ENCODE measurements at places on chromosomes 7 and 10. TPM values are rescaled to one million over a fixed set of nuclear protein-coding genes. Genes with fewer than 3 reads are reported as not detected.

- DNase-seq: peak; percentile 93
Observed at GRCh38 chr10:32957341-32958084, 517 bp downstream of the ITGB1 start.

- no peak for DNase-seq
Observed at GRCh38 chr10:110488332-110488681, 9.4 kb upstream of the DUSP5 start.

- DNase-seq: no peak
Observed at GRCh38 chr7:16431646-16432424, 10.5 kb upstream of the CRPPA start.

- DNase-seq: no peak
Observed at GRCh38 chr10:99761365-99761764, 21.1 kb upstream of the ABCC2 start.

DNA sequence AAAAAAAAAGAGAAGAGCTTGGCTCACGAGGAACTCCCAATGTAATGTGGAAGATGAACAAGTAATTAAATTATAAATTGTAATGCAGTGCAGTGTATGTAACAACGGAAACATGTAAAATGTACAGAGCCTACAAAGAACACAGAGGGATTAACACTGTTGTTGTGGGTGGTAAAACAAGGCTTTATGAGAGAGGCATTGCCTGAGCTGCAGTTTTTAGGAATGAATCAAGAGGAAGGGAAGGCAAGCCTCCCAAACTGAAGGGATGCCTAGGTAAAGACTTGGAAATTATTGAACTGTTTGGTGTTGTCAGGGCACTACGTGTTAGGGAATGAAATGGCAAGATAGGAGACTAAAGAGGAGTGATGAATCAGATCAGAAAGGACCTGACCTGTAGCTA, 213.7 kb downstream of the HTR7 start:
- DNase-seq: no peak

DNA sequence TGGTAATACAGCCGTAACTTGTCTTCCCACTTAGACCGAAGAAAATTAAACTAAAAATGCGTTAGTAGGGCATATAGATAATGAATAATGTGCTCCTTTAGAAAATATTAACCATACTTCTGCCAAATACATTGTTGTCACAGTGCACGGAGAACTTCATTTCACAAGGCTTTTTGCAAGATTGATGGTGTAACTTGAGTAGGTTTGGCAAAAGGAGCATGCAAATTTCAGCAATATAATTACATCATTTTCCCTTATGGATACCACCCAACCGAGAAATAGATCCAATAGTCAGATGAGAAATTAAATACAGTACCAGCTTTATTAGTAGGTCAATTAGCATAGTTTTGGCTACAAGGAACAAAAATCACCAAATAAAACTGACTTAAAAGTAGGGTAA, 792.6 kb upstream of the C7orf33 start:
- DNase-seq: no peak

Gene JAZF1
- 21.2 TPM for total RNA-seq

GRCh38 chr7:94436018-94436604, 41.4 kb downstream of the COL1A2 start:
- no peak for DNase-seq

GRCh38 chr10:5461914-5462840, 37.2 kb downstream of the CALML5 start:
- no peak for DNase-seq

- no peak for DNase-seq
Observed at GRCh38 chr7:85413718-85414117, 226.9 kb upstream of the SEMA3D start.

Gene KNDC1
- total RNA-seq: 0.72 TPM

DNA sequence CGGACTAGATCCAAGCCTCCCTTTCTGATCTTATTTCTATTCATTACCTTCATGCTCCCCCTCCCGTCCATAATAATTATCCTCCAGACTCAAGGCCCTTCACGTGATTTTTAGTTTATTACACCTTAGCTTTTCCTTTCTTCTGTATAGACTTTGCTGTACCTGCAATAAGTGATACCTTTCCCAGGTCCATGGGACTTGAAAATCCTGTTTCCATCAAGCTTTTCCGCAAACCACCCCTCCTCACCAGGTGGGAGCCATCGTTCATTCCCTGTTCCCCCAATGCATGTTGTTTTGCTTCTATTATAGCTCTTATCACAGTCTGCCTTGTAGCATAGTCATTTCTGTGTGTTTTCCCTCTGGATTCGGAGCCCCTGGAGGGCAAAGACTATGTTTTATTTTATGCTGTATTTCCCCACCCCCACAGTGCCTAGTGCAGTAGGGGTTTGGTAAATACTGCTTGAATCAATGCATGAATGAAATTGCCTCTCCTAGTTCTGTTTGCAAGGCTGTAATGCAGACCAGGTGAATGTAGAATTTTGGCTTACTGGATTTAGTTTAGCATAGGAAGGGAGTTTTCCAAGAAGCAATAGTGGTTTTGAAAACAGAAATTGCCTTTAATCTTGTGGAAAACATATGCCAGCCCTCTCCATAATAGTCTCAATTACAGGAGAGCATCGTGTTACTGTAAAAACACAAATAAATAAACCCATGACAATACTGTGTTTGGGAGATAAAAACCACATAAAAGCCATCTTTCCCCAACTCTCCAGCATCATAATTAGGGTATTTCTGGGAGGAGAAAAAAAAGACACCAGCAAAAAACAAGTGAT, 213.4 kb downstream of the AUTS2 start:
- no peak for DNase-seq

- no peak for DNase-seq
Observed at GRCh38 chr7:85074992-85075391, 111.9 kb downstream of the SEMA3D start.

DNA sequence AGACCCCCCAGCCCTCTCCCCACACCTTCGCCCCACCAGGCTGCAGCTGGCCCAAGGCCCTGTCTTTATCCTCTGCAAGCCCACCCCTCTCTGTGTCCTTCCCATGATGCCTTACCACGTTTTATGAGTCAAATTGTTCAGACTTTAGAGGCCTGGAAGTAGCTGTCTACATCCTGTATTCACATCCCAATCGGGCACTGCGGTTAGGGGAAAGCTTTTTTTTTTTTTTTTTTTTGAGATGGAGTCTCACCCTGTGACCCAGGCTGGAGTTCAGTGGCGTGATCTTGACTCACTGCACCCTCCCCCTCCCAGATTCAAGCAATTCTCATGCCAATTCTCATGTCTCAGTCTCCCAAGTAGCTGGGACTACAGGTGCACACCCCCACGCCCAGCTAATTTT, 121.5 kb upstream of the SH2B2 start:
- no peak for DNase-seq

DNA sequence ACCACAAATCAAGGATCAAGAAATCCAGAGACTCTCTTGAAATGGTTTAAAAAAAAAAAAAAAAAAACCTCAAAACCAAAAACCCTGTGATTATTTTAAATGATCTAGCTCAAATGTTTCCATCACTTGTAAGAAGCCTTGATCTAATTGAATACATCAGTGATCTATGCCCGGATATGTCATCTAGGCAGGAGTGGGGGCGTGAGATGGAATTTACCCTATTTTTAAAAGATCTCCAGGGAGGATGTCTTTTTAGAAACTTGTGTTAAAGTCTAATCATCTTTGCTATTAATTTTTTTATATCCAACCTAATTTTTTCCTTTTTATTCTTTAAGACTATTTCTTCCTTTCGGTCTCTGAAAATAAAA, 101.4 kb upstream of the PDLIM1 start:
- DNase-seq: no peak

GRCh38 chr10:124628676-124629021, 115.5 kb downstream of the FAM53B start:
- DNase-seq: no peak

Gene BAMBI
- total RNA-seq: 17.0 TPM

Gene TWIST1
- total RNA-seq: 26.5 TPM

Gene HDAC9
- total RNA-seq: 5.9 TPM

DNA sequence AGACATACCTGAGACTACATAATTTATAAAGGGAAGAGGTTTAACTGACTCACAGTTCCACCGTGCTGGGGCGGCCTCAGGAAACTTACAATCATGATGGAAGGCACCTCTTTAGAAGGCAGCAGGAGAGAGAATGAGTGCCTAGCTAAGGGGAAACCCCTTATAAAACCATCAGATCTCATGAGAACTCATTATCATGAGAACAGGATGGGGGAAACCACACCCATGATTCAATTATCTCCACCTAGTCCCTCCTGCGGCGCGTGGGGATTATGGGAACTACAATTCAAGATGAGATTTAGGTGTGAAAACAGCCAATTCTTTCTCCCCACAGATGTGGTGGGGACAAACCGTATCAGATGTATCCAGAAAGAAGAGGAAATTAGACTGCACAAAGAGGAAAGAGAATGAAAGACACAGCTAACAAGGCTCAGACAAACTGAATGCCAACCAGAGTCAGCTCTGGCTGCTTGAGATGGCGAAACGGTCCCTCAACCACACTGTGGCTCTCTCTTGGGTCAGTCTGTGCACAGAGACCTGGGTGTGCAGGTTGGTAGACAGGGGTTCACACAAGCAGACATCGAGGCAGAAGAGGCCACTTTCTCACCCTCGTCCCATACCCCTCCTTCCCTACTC, 375.6 kb downstream of the SFMBT2 start:
- DNase-seq: no peak

DNA sequence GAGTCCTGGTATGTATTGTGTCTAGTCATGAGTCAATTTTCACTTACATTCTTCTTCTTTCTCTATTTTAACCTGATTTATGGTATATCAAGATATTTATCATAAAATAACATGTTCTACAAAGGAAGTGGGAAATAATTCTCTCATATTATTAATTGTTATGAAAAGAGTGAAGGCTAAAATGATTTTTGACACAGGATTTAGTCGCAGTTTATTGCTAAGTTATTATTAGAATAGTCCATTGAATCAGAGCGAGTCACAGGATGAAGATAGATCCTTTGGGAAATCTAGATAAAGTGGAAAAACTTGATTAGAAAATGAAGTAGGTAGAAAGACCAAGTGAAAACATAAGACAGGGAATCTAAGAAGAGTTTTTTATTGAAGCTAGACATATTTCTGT, 184.3 kb upstream of the DGKB start:
- no peak for DNase-seq

- no peak for DNase-seq
Observed at GRCh38 chr10:112949143-112949823, 764 bp upstream of the TCF7L2 start.

DNA sequence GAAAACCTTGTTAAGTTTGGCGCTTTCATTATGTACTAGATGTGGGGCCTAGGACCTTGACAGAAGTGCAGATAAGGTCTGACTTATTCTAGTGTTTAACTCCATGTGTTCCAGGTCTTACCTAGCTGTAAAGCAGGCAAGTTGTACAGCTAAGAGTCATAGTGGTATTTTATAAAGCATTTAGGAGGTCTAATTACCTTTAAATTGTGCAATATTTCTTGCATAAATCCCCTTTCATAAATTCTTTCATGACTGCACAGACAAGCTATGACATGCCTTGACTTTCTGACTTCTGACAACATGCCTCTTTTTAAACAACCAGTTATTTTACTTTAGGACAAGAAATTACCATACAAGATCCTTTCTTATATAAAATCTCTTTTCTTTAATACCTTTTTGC, 151.6 kb upstream of the VSTM2A start:
- no peak for DNase-seq

Gene TMEM72
- not detected for total RNA-seq

Gene TMEM196
- not detected for total RNA-seq

GRCh38 chr7:150432915-150433892, 17.2 kb upstream of the GIMAP8 start:
- peak; percentile 25 for DNase-seq

All from chondrocyte (in vitro differentiated cells).